ENCODE measurements at places on chromosomes 11 and 22. TPM values are rescaled to one million over a fixed set of nuclear protein-coding genes. Genes with fewer than 3 reads are reported as not detected.

The PRG3 gene
- polyA plus RNA-seq, result not detected

The NAP1L4 gene
- polyA plus RNA-seq, result 201 TPM

The ZNF280B gene
- polyA plus RNA-seq, result 2.1 TPM

The CRYBA4 gene
- polyA plus RNA-seq, result 0.43 TPM

The MGAT3 gene
- 0.05 TPM for polyA plus RNA-seq

The BBOX1 gene
- not detected for polyA plus RNA-seq

The TMEM132A gene
- polyA plus RNA-seq, result not detected

The SCUBE2 gene
- not detected for polyA plus RNA-seq

The SCGB1D2 gene
- polyA plus RNA-seq, result not detected

The CD248 gene
- 128 TPM for polyA plus RNA-seq

The BET1L gene
- 59.2 TPM for polyA plus RNA-seq

The PRODH gene
- 0.10 TPM for polyA plus RNA-seq

The LRRN4CL gene
- not detected for polyA plus RNA-seq

The CCS gene
- 46.6 TPM for polyA plus RNA-seq

The KRTAP5-5 gene
- not detected for polyA plus RNA-seq

The PACSIN2 gene
- 23.8 TPM for polyA plus RNA-seq

The CNTF gene
- polyA plus RNA-seq, result not detected

The OR52E1 gene
- not detected for polyA plus RNA-seq

The TSPAN18 gene
- polyA plus RNA-seq, result 5.5 TPM

The PI4KA gene
- polyA plus RNA-seq, result 34.4 TPM

The USP2 gene
- not detected for polyA plus RNA-seq

The GPR152 gene
- 0.20 TPM for polyA plus RNA-seq

The OR5A1 gene
- not detected for polyA plus RNA-seq

The CSNK2A3 gene
- polyA plus RNA-seq, result 1.3 TPM

The OR6A2 gene
- polyA plus RNA-seq, result not detected

The PHRF1 gene
- 19.8 TPM for polyA plus RNA-seq

The MS4A1 gene
- polyA plus RNA-seq, result 0.33 TPM

The HYOU1 gene
- polyA plus RNA-seq, result 15.8 TPM

The P2RX3 gene
- not detected for polyA plus RNA-seq

All from naive thymus-derived CD8-positive, alpha-beta T cell (primary cell).